ENCODE measurements at places on chromosomes 3 and 15.
A peak's percentile ranks its signal among the peaks of the same experiment; 100 is the strongest.

GRCh38 chr3:24476871-24477656, 17.6 kb downstream of the THRB start:
- DNase-seq, result no peak

DNA sequence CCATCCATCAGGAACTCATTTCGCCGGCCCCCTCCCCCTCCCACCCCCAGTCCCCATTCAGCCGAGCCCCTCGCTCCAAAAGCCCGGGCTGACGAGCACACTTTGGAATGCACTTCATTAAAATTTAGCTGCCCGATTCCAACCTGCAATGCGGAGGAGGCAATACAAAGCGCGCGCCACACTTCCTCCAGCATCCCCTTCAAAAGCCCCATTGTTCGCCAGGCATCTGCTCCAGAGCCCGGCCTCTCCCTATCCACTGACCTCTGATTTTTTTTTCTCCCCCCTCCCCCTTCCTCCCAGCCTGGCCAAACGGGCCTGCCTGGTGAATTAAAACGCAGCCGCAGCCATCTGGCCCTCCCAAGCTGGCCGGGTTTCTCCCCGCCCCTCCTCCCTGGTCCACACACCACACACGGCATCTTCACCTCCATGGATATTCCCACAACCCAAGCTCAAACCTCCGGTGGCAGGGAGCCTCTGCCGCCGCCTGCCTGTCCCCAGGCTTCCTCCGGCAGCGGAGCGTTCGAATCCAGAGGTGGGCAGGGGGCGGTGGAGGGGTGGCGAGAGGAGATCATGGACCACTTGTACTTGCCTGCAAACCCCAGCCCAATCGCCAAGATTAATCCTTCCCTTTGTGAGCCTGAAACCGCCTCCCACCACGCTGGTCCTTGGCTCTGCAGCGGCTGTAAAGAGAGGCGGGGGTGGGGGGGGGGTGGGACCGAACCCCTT, 441.3 kb downstream of the MAGI1 start:
- no peak for DNase-seq

DNA sequence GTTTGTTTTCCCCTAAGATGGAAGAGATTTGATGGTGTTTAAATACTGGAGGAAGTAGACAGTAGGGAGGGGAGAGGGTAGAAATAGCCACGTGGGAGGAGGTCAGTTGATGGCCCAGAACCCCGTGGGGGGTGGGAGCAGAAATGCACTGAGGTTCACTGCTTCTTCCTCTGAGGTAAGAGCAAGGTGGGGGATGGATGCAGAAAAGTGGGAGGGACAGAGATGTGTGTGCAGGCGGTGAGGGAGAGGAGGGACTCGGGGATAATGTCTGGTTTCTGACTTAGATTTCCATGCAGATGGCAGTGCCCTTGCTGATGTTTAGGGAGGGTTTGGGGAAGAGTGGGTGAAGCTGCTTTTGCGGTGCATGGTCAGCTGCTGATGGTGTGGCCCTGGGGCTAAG, 102.9 kb downstream of the ARNT2 start:
- no peak for DNase-seq

- no peak for DNase-seq
These were observed 851.1 kb downstream of the FHIT start for GRCh38 chr3:60399861-60400845.

DNA sequence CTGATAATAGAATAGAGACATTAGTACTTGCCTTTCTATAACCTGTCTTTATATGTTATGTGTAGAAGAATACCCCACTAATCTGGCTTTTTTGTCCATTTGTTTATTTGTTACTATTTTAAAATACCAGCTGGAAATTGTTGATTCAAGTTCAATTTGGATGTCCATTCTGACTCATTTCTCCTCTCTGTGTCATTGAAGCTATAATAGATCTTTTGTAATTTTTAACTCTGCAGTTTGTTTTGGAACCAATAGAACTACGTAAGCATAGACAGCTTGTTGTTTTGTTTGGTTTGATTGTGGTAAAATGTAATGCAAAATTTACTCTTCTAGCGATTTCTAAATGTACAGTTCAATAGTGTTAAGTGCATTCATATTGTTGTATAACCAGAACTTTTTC, 390.4 kb downstream of the ZIC1 start:
- no peak for DNase-seq

- peak; percentile 70 for DNase-seq
These were observed at the start of gene C3orf62 for GRCh38 chr3:49276475-49277382. TSS of gene C3orf62 (minus strand) at chr3:49277232. CDS start at chr3:49276872, 360 bp downstream.

DNA sequence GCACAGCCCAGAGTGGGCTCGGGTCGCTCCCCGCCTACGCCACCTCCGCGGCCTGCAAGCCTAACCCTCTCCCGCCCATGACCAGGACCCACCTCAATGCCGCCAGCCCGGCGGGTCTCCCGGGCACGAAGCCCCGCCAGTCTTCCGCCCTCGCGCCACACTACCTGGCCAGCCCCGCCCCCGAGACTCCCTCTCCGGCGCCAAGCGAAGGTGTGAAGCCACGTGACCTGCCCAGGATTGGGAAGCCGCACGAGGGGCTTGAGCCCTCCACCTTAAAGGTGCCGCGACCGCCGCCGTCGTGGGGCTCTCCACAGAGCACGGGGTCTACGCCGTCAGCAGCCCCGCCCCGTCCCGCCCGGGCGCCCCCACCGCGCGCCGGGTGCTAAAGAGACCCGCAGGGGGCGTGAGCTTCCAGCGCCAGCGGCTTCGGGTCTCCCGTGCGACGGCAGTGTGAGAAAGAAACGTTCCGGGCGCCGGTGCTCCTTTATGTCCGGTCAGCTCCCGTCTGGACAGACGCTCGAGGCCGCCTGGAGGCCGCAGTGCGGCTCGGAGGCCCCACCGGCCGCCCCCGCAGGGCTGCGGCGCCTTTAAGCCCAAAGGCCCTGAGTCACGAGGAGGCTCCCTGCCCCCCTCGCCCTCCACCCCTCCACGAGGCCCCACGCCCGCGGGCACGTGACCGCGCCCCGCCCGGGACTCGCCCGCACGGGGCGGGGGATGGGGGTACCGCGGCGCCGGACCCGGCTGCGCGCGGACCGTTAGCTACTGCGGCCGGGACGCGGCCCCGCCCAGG, at the start of gene CPEB1:
CPEB1 (minus strand) TSS at position 319 of the 790 bp plus-strand sequence. CDS start 18,904 bp downstream, outside the sequence.
- DNase-seq, result no peak

DNA sequence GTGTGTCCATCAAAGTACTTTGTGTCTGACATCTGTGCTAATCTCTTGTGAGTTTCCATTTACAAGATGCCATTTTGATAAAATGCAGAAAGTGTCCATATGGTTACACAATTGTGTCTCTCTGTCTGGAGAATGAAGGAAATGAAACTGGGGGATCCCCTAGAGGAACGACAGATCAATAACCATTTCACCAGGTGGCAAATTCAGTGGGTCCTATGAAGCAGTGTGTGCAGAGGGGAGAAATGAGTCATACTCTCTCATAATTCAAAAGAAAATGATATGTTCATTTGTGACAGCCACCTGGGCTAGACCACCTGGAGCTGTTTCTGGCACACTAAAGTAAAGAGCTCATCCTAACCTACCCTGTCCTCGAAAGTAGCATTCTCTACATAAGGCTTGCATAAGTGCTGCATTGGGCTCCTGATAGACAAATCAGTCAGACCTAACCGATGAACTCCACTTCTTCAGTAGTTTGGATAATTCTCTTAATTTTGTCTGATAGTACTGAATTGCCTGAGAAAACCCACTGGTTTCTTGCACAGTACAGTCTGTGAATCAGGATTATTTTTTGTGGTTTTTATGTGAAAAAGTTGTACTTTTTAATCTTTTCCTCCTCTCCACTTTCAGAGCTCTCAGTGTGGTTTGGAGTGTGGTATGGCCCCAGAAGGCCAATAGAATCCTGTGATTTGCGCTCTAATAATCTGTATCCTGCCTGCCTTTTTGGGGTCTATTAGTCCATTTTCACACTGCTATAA, 10.3 kb upstream of the CD47 start:
- DNase-seq, result peak; percentile 36

DNA sequence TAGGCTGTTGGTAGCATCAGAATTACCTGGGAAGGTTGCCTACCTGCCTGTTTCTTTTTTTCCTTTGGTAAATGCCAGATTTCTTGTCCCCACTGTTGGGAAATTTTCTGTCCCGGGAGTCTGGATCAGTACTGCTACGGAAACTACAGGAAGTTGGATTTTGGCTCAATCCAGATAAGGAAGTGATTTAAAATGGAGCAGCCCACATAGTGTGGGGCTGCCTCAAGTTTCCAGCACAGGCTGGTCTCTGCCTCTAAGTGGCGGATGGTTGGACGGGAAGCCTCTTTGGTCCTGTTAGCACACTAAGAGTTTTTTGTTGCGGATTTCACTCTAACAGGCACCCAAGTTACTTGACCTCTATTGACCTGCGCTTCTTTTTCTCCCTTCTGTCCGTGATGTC, 54.7 kb downstream of the EEFSEC start:
- DNase-seq, result no peak

DNA sequence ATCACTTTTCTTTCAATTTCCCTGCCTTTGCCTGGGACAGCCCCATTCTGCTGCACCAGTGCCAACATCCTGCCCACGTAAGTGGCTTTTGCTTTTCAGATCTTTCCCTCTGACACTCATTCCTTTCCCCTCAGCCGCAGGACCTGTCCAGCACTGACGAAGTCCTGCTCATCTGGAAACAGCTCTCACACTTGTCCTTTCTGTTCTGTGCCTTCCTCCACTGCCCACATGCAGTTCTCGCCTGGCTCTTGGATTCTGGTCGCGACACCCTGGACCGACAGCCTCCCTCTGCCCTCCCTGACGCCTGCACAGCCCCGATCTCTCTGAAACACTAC, 99.7 kb downstream of the ADCY5 start:
- no peak for DNase-seq

- DNase-seq, result peak; percentile 19
These were observed 29.3 kb upstream of the SH3BP5 start for GRCh38 chr3:15361494-15362214.

- DNase-seq, result no peak
These were observed 25.3 kb downstream of the CMSS1 start for GRCh38 chr3:99842826-99843589.

DNA sequence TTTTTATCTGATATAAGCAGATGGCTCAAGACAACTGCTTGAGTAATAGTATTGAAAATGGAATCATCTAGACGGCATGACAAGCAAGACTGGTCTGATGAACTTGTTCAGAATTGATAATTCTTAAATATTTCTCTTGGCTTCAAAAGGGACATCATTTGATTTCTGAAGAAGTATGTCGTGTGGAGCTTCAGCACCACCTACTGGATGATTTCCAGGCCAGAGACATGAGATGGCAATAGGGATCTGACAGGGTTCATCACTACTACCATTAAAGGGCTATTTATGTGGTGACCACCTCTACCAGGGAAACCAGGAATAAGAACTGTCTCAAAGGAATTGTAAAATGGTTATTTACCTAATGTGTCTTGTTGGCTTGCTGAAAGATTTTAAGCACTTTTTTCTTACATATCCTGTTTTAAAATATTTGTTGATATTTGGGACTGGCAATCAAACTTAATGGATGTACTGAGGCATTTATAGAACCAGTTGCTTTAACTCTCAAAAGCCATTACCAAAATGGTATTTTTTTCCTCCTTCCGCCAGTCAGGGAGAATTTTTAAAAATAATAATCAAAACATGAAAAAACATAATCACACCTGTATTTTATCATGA, 99.5 kb upstream of the FAM98B start:
- DNase-seq, result peak; percentile 40

DNA sequence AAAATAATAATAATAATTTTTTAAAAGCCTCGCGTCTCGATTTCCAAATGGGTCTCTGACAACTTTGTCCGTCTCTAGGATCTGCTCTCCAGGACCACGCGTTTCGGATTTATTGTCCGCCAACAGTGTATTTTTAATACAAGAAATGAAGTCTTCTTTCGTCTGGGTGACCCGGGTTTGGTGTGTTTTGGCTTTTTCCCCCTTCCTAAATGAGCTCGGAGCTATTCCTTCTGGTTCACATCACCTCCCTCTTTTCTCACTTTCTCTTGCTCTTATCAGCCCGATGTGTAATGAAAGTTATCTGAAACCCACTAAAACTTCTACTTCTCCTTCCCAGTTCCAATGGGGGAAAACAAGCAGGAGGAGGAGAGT, 516.7 kb downstream of the MECOM start:
- DNase-seq, result no peak

DNA sequence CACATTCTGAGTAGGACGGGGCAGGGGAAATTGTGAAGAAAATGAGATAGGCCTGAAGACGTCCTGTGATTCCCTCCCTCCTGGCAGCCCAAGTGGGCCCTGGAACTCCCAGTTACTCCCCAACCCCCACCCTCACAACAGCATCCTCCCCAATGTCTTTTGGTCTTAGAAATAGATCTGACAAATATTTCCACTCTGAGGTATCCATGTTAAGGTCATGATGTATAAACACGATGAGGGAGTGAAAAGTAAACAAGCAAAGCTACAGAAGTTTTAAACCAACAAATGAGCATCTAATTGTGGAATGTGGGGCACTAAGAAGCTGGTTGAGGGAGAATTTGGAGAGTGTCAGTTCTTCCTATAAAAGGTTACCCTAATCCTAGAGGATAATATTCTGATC, 103.7 kb upstream of the AADACL2 start:
- DNase-seq, result no peak

- DNase-seq, result no peak
These were observed 15.4 kb upstream of the SHF start for GRCh38 chr15:45203182-45203581.

- DNase-seq, result no peak
These were observed 233.5 kb upstream of the AGTR1 start for GRCh38 chr3:148464246-148464645.

DNA sequence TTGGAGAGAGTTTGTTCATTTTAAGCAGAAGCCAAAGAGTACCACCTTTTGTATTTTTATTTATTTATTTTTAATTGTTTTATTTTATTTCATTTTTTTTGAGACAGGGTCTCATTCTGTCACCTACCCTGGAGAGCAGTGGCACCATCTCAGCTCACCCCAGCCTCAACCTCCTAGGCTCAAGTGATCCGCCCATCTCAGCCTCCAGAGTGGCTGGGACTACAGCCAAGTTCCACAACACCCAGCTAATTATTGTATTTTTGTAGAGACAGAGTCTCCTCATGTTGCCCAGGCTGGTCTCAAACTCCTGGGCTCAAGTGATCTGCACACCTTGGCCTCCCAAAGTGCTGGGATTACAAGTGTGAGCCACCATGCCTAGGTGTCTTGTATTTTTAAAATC, 9.6 kb downstream of the CCR8 start:
- no peak for DNase-seq

GRCh38 chr15:68989541-68990230, 24.8 kb upstream of the NOX5 start:
- no peak for DNase-seq

DNA sequence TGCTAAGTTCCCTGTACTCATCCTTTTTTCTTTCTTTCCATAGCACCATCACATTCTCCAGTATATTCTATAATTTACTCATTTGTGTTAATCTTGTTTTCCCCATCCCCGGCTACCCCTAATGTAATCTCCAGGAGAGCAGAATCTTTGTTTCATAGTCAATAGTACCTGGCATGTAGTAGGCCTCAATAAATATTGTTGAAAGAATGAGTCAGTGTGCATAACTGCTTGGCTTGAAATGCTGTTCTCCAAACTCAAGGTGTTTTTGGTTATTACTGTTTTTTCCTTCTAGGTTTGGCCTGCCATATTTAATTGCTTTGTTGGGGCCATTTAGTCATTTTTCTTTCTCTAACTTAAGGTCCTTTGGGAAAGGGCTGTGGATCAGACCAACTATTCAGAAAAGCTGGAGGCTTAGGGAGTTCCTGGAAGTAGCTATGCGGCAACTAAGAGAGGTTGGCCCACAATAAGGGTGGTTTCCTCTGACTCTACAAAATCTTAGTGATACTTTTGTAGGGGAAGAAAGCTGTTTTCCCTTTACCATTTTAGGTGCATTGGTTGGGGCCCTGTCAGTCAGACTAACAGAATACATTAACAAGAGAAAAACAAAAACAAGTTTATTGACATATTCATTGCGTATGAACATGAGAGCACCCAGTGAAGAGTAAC, 28.4 kb downstream of the KAT2B start:
- no peak for DNase-seq

Measured in CD4-positive, alpha-beta T cell treated with Interleukin-6 at 100 ng/mL for 8 hours (primary cell).